Panc1 (cell line): ENCODE measurements at places on chromosomes 7 and 10. TPM values are rescaled to one million over a fixed set of nuclear protein-coding genes. Genes with fewer than 3 reads are reported as not detected.

ATOH7 gene
- total RNA-seq = 0.28 TPM

TMEM213 gene
- not detected for total RNA-seq

LRRN3 gene
- total RNA-seq = 0.15 TPM

DNA sequence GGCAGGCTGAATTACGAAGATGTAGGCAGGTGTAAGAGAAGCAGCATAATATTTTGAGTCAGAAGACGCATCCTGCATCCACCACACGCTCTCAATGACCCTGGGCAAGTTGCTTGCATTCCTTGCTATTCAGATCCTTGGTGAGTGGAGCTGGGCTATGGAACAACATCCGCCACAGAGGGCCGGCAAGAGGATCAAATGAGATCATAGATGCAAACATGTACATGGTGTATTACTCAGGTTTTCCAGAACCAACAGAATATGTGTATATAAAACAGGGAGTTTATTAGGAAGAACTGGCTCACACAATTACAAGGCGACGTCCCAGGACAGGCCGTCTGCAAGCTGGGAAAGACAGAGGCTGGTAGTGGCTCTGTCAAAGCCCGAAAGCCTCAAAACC, 51.5 kb downstream of the ADAM12 start:
- H3K4me3 ChIP-seq = no peak overlapping the region
- H3K27ac ChIP-seq = no peak overlapping the region
- H3K4me1 ChIP-seq = no peaks in the 10 kb centered on the region

- H3K4me3 ChIP-seq = no peak overlapping the region
- H3K27me3 ChIP-seq = no peaks in the 10 kb centered on the region
- no peaks in the 10 kb centered on the region for H3K4me1 ChIP-seq
- H3K27ac ChIP-seq = no peak overlapping the region
- no peak for DNase-seq
Measured at GRCh38 chr7:139054101-139054500, 18.3 kb upstream of the ZC3HAV1L start.

DNA sequence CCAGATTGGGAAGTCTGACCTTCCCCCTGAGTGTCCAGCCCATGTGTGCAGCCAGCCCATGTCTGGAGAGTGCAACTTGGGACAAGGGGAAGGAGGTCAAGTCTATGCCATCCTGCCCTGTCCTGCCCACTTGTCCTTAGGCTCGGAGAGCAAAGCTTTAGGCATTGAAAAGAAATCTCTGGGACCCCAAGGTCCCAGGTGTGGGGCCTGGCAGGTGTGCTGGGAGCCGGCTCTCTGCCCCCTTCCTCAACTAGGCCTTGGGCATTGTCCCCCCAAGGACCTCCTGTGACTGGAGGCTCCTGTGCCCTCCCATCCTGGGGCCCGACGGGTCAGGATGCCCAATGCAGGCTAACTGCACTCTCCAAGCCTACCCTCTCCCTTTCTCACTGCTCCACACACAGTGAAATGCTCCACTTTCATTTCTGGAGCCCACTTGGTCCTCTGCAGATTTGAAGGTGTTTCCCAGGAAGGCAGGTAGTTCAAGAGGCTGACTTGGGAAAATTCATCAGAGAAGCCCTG, 124.7 kb downstream of the PTPN20 start:
- H3K4me1 ChIP-seq = no peaks in the 10 kb centered on the region
- no peaks in the 10 kb centered on the region; the same call in 1 of the 2 replicates for H3K27me3 ChIP-seq
- H3K4me3 ChIP-seq = no peak overlapping the region
- no peaks in the 10 kb centered on the region for H3K36me3 ChIP-seq

DNA sequence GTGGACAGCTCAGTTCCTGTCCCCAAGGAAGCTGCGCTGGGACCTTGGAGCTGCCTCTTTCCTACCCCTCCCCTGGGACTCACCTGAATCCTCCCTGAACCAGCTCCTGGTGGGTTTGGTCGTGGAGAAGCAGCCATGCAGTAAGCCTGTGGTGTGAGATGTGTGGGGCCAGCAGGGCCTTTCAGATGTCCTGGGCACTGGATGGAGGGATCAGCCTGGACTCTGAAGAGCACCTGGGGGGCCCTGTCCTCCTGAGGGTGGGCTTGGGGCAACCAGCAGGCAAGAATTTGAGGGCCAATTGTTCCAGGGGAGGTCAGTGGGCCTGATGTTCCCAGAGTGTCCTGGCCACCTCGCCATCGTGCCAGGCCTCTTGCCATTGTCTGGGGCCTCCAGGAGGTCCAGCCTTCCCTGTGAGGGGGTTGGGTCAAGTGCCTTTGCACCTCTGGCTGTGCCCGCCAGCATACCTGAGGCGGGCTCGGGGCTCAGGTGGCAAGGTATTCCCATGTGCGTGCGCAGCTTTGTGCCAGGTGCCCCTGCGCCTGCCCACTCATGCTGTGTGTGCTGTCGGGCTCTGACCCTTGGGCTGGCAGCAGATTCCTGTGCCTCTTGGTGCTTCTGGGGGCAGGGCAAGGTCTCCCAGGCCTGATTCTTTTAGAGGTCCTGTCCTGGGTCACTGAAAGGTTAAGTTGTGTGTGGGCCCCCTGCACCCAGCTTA, 7.3 kb downstream of the TRIM8 start:
- peaks cover 41% of the 10 kb centered on the region for H3K4me1 ChIP-seq
- no peaks in the 10 kb centered on the region for H3K27me3 ChIP-seq
- peaks cover 7% of the 10 kb centered on the region; the same call in 1 of the 2 replicates for H3K36me3 ChIP-seq
- DNase-seq = no peak
- no peak overlapping the region for H3K27ac ChIP-seq
- no peak overlapping the region for H3K4me3 ChIP-seq

DNA sequence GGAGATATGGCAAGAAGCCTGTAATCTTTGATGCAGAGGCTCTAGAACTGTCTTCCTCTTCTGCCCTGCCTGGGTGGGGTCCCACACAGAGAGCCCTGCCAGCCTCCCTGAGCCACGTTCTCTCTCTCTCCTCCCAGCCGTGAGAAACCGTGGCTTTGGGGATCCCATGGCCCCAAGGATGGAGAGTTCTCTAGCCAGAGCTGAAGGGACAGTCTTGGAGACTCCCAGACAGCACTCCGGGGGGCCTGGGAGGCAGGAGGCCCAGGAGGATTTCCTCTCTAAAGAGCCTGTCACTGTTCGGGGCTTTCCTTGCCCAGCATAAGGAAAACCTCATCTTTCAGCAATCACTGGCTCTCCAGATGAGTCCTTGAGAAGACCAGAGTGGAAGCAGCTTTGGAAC, 227.1 kb downstream of the ARHGAP12 start:
- no peaks in the 10 kb centered on the region for H3K27me3 ChIP-seq
- DNase-seq = no peak
- no peak overlapping the region for H3K4me3 ChIP-seq
- no peaks in the 10 kb centered on the region for H3K36me3 ChIP-seq
- no peaks in the 10 kb centered on the region; the same call in 1 of the 2 replicates for H3K4me1 ChIP-seq
- H3K27ac ChIP-seq = no peak overlapping the region

- H3K27ac ChIP-seq = no peak overlapping the region
- DNase-seq = no peak
- no peaks in the 10 kb centered on the region for H3K36me3 ChIP-seq
- no peaks in the 10 kb centered on the region for H3K27me3 ChIP-seq
- no peak overlapping the region for H3K4me3 ChIP-seq
- H3K4me1 ChIP-seq = no peaks in the 10 kb centered on the region
Measured at GRCh38 chr7:50699143-50699542, 83.6 kb downstream of the GRB10 start.
